Fibroblast of skin of right quadriceps (primary cell): ENCODE measurements at places on chromosomes 13 and 19.
A peak's percentile ranks its signal among the peaks of the same experiment; 100 is the strongest.

GRCh38 chr13:30798776-30799355, 63.5 kb downstream of the ALOX5AP start:
- peak; percentile 46 for DNase-seq

DNA sequence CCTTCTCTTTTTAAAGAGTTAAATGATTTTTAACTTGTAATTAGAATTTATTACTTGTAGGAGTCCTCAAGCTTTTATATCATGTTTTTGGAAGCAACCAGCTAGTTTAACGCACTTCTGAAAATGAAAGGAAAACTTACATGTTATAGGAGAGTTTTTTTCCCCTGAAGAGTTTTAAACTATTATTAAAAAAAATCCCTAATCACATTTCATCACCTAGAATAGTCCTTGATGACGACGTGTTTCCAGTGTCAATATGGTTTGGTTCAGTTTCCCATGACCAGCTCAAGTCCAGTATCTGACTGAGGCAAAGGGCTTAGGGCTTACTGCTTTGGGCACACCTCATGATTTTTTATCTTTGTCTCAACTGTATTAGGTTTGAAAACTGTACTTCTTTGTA, 36.0 kb downstream of the URI1 start:
- no peak for DNase-seq

DNA sequence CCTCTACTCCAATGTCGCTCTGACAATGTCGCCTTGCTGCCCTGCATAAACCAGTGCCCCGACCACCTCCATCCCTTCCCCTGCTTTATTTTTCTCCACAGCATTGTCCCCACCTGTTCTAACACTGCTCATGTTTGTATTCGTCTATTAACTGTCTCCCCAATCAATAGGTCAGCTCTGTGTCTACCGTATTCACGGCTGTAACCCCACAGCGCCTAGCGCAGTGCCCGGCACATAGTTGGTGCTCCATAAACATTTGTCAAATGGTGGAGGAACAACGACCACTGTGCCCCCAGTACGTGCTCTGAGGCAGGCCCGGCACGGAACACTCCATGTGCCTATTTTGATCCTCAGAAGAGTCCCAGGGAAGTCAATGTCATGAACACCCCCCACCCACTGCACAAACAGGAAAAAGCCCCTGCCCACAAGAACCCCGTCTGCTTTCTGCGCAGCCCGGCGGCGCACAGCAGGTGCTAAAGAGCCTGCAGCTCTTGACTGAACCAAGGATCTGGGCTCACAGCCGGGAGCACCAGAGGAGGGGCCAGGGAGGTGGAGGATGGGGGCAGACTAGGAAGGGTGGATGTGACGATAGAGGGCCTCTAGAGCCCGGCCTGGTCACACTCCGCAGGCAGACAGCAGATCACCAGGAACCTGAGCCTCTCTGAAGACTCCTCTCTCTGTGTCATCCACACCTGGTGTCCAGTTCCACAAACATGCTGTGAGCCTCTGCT, 1.8 kb upstream of the CEACAM16 start:
- no peak for DNase-seq

GRCh38 chr19:21101521-21102242, 19.7 kb downstream of the ZNF714 start:
- no peak for DNase-seq

DNA sequence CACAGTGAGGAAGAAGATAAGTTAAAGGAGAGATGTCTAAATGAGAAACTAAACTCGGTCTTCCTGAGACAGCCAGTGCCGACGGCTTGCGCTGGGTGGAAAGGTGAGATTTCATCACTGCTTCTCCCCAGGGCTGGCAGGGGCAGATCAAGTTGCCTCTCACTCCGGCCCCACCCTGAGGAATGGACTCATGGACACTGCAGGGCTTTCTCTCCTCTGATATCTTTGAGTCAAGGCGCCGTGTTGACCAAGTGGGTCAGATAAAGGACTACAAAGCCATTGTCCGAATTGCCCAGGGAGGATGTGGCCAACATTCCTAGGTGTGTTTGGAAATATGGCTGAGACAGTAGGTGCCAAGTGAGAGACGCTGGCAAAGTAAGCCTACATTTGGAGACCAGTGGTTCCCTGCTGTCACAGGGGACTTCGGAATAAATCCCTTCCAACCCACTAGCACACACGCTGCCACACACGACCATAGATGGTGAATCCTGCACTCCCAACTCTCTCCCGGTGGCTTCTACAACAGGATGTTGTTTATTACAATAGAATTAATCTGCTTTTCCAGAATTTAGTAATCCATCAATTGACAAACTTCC, 156.5 kb upstream of the TSC22D1 start:
- DNase-seq = no peak

- no peak for DNase-seq
Measured at GRCh38 chr13:110571896-110572777, 10.6 kb upstream of the RAB20 start.

- DNase-seq = no peak
Measured at GRCh38 chr13:51621602-51622001, 37.3 kb downstream of the WDFY2 start.

DNA sequence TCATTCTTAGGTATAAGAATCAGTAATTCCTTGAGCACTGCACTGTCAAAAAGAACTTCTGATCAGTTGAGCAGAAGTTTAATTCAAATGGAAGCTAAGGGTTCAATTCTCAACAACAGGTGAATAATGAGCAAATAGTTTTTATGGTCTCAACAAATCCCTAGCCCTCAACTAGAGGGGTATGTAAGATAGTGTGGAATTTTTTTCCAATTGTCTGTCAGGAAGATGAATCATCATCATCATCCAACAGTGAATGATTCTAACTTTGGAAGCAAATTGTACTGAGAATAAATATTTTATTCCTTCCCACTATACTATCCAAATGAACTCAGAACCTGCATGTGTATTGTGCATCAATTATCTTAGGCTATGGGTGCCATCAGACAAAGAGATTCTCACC, 372.7 kb downstream of the ENOX1 start:
- no peak for DNase-seq

- DNase-seq = peak; percentile 35
Measured at GRCh38 chr13:101291646-101292515, 124.4 kb downstream of the NALCN start.

DNA sequence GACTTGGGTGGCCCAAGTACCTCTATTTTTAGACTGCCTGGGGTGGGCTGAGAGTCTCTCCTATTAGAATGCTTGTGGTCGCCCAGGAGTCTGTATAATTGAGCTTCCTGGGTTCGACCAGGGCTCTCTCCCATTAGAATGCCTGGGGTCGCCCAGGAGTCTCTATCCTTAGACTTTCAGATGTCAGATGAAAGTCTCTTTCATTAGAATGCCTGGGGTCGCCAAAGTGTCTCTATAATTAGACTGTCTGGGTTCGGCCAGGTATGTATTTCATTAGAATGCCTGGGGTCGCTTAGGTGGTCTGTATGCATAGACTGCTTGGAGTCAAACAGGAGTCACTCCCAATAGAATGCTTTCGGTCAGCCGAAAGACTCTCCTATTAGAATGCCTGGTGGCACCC, 1471.7 kb downstream of the UQCRFS1 start:
- no peak for DNase-seq

- DNase-seq = no peak
Measured at GRCh38 chr13:36509369-36509768, 77.1 kb downstream of the CCNA1 start.

GRCh38 chr13:38376546-38376945, 26.9 kb downstream of the UFM1 start:
- DNase-seq = no peak

- DNase-seq = no peak
Measured at GRCh38 chr13:23705583-23705982, 135.4 kb downstream of the TNFRSF19 start.
